ENCODE measurements at places on chromosomes 1 and 21.

GRCh38 chr1:30417701-30418046 is 305.7 kb downstream of the MATN1 start:
- no peak for DNase-seq

- no peak for DNase-seq
These were observed at the start of gene HOOK1 for GRCh38 chr1:59814901-59815825. HOOK1 (plus strand) TSS chr1:59814949; CDS start chr1:59815118, 169 bp downstream.

GRCh38 chr1:188652678-188653077 is 1823.9 kb downstream of the PLA2G4A start:
- no peak for DNase-seq

DNA sequence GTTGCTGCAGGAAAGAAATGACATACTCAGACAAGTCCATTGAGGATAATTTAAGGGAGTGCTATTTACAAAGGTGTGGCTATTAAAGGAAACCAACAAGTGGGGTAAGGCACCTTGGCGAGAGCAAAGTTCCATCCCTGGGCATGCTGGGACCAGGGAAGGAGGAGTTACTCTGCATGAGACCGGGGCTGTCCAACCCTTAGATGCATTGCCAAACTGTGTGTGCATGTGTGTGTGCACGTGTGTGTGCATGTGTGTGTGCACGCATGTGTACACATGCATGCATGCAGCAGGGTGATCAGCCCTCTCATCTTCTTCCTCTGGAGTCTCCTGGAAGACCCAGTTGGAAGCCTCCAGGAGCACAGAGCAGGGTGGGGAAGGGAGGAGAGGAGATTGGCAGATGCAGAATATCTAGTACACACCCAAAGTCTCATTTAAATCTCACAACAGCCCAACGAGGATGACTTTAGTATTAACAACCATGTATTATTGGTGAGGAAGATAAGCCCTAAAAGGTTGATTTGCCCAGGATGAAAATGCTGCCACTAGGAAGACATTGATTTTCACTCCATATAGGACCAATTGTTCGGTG is 72.2 kb upstream of the CD34 start:
- no peak for DNase-seq

DNA sequence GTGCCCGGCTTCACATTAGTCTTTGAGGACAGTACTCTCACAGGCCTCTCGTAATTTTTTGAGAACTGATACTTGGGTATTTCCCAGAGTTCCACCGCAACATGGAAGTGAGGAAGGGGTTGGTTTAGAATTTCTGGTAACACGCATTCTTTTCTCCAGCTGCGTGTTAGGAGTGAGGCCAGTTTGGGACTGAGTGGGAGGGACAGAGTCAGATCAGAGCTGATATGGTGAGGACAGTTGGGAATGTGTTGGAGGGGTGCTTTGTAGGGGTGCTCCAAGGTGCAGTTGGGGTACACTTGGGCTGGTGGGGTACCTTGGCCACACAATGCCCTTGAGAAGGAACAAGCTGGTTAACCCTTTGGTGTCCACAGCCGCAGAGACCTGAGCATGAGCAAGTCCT is 6.7 kb downstream of the FBXO6 start:
- no peak for DNase-seq

Data from NCI-H2081 treated with DMSO at 0.1 percent for 48 hours (cell line).